ENCODE measurements at places on chromosomes 6 and 20.
A peak's percentile ranks its signal among the peaks of the same experiment; 100 is the strongest.

- no peak for DNase-seq
Measured at GRCh38 chr20:17377231-17377630, 150.4 kb downstream of the PCSK2 start.

- no peak for DNase-seq
Measured at GRCh38 chr6:151804585-151805285, 2.7 kb upstream of the ESR1 start.

- peak; percentile 11 for DNase-seq
Measured at GRCh38 chr6:46015119-46015968, at the start of gene CLIC5. Gene CLIC5 (minus strand): TSS chr6:46015860. CDS start chr6:46015542, 318 bp downstream.

- DNase-seq, result no peak
Measured at GRCh38 chr20:19026121-19026878, 186.1 kb upstream of the SLC24A3 start.

DNA sequence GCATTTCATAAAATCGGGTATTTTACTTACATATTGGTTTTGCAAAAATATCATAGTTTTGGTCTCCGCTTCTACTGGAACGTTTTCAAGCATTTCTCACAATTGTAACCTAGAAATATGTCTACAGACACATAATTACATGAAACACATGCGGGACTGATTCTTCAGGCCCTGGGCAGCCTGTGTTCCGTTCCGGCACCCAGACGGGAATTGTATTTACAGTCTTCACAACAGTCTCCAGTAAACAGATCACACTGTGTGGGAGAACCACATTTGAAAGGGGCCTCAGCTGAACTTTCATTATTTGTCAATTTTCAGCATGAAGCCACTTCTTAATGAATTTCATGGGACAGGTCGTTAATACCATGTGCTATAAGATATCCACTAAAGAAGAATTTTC is 196.9 kb downstream of the DST start:
- DNase-seq, result no peak

GRCh38 chr6:129874837-129875236 is 13.7 kb upstream of the TMEM244 start:
- no peak for DNase-seq

DNA sequence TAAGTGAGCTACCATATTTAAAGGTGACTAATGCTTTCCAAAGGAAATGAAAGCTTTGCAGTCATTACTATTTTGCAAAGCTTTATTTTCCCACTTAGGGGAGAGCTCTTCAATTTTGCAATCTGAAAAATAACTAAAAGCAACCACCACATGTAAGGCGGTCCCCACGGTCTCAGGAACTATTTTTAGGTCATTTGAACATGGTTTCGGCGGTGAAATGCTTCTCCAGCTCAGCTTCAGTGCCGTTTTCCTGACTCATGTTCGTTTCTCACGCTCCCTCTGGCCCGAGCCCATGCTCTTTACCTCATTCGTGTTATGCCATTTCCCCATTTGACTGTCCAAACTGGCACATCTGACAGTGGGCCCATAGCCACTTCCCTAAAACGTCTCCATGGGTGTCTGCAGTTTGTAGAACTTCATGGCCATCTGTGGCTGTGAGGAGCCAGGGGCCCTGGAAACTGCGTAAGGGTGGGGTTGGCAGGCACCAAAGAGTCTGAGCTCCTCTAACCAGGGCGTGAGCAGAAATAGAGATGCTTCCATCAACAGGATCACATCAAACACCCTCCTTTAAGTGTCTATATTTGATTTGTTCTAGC is 46.5 kb downstream of the ADTRP start:
- DNase-seq, result no peak

DNA sequence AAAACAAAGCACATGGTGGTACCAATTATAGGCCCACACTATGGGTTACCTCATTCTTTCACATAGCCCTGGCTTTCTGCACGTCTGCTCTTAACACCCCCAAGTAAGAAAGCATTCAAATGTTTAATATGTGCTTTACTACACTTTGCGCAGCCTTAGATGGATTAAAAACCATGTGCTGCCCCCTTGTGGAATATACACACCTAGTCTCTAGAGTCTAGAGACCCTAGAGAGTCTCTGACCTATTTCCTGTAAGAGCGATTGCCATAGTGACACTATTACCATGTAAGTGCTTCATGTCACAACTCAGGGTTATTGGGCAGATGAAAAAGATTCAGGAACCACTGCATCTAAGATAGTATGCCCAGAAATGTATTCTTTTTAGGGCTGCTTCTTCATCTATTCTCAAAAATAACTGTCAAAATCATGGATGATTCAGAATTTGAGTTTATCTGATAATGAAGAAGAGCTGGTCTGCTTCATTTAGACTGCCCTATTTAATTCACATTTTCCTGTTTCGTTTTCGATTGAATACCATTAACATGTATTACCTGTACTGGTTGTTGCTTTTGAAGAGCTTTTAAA is 186.3 kb downstream of the ADGB start:
- DNase-seq, result no peak

DNA sequence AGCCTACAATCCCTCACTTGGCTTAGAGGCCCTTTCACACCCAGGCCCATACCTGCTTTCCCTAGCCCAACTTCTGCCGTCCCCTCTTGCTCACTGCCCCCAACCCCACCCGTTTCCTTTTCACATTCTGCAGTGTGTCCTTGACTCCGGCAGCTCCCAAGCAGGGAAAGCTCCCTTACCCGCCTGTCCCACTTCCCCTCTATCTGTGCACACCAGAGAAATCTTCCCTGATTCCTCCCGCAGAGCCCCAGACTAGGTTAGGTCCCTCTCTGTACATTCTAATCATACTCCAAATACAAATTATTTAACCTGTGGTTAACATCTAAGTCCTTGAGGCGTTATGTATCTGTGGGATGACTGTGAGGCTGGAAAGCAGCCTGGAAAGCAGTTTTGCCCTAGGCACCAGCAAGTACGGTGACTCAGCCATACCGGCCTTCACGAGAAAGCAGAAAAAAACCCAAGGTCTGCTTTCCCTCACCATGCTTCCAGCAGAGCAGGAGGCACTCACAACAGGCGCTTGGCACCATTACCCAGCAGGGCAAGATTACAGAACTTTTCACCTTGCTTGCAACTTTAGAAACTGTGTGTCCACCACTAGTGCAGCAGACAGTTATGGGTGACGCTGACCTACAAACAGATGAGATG is 22.3 kb downstream of the ELOVL5 start:
- no peak for DNase-seq

DNA sequence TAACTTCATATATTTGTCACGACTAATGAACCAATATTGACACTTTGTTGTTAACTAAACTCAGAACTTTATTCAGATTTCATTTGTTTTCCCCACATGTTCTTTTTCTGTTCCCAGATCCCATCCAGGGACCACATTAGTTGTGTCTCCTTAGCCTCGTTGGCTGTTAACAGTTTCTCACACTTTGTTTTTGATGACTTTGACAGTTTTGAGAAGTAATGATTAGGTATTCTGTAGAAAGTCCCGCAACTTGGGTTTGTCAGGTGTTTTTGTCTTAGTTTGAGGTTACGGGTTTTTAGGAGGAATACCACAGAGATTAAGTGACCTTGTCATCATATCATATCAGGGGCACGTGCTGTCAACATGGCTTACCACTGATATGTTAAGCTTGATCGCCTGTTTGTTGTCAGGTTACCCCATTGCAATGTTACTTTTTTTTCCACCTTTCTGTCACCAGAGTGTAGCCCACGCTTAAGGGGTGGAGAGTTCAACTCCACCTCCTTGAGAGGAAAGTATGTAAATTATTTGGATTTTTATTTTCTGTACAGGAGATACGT is 32.9 kb downstream of the MAP3K4 start:
- DNase-seq, result no peak

GRCh38 chr6:159853754-159854153 is 37.0 kb upstream of the MAS1 start:
- DNase-seq, result no peak

GRCh38 chr20:32192698-32193097 is 14.8 kb downstream of the PLAGL2 start:
- no peak for DNase-seq

- no peak for DNase-seq
Measured at GRCh38 chr6:1726341-1726768, 116.6 kb downstream of the FOXC1 start.

GRCh38 chr6:6008089-6008647 is 1.4 kb upstream of the NRN1 start:
- no peak for DNase-seq

GRCh38 chr6:132021552-132022375 is 70.6 kb upstream of the CCN2 start:
- no peak for DNase-seq

All from activated T-helper 1 cell treated with Interleukin-2 at 50 U/mL for 16 hours (primary cell).